ENCODE measurements at places on chromosomes 13 and 19.

DNA sequence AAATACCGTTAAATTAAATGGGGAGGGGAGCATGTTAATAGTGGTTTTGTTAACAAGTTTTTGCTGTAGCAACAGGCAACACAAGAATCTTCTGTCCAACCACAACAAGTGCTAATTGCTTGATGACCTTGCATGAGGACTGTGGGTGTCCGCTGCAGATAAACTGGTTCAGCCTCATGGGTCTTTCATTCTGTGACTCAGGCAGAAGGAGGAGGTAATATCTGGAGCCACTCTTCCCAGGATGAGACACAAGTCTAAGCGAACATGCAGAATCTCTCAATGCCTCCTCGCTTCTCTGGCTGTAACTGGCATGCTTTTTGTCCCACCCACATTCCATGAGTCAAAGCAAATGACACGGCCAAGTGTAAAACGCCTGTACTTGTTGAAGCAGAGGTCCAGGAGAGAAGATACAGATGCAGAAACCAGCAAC lies 56.6 kb upstream of the MYO16 start:
- no peak for DNase-seq

- no peak for DNase-seq
Observed at GRCh38 chr19:11479090-11479897, 1.6 kb downstream of the ELAVL3 start.

DNA sequence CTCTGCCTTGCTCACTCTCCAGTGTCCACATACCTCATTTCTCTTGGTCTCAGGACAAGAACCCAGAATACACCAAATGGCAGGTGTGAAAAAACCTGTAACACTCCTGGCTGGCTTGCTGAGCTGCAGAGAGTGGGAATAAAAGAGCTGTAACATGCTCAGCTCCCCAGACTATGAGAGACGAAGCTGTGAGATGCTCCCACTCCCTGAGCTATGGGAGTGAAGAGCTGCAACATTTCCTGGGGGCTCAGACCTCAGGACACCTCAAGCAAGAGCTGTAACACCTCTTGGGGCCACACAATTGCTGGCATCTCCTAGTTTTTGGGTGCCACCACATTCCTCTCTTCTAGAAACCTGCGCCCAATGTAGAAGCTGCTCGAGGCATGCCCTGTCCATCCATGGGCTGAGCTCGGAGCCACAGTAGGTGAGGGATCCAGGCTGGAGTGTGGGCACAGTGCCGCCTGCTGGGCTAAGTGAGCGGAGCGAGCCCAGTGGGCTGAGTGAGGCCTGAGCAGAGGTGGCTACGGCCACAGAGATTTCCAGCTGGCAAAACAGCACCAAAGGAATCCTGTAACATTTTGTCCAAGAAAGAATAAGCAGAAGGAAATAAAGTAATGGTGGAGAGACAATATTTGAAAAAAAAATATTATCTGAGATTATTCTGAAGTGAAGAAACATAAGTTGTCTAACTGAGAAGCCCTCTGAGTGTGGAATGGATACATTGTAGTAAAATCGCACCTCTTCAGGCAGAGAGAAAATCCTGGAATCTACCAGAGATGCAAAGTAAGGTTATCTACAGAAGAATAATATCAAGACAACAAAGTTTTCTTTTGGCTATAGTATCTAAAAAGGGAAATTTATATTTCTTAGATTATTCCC lies 186.2 kb upstream of the PCDH9 start:
- peak; percentile 43 for DNase-seq

DNA sequence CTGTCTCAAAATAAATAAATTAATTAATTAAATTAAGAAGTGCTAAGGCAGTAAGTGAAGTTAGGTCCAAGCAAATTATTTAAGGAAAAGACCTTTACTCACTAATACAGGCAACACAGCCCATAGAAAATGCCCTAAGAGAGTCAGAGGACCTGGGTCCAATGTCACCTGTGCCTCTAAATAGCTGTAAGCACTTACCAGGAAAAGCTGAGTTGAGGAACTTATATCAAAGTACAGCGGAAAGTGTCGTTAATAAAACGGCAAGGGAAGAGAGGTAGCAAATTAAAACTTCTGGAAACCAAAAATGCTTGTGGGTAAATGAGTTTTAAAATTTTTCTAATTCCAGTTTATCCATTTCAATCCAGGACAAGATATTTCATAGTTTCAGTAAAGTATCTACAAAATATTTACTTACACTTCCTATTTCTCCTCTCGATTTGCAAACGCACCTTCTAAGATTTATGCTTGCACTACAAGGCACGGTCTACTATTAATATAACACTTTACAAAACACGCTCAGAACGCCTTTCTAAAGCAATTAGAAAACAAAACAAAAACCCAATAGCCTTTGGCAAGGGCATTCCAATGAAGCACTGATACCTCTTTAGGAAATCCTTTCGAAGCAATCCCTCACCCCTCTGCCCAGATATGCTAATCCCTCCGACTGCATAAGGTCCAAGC lies 963 bp downstream of the VPS36 start:
- no peak for DNase-seq
